ENCODE measurements at places on chromosomes 7 and 10.

DNA sequence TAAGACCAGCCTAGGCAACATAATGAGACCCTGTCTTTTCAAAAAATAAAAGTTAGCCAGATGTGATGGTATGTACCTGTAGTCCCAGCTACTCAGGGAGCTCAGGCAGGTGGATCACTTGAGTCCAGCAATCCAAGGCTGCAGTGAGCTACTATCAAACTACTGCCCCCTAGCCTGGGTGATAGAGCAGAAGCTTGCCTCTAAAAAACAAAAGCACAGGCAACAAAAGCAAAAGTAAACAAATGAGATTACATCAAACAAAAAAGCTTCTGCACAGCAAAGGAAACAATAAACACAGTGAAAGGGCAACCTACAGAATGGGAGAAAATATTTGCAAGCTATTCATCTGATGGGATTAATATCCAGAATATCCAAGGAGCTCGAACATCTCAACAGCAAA, 65.4 kb downstream of the FANK1 start:
- no peak for DNase-seq

DNA sequence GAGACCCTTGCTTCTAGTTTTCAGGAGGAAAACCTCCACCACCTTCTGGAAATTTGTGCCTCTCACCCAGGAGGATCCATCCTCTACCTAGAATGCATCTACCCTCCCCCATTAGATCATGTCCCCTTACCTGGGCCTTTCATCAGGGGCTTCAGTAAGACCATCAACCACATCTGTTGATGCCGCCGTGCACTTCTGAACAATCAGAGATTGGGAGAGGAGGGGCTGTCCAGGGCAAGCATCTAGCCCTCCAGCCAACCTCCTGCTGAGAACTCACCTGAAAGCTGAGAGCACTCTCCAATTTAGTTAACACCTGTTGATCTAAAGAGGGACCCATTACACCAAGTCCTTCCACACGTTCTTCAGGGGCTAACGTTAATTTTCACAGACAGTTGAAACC, 57.6 kb upstream of the PIK3CG start:
- no peak for DNase-seq

DNA sequence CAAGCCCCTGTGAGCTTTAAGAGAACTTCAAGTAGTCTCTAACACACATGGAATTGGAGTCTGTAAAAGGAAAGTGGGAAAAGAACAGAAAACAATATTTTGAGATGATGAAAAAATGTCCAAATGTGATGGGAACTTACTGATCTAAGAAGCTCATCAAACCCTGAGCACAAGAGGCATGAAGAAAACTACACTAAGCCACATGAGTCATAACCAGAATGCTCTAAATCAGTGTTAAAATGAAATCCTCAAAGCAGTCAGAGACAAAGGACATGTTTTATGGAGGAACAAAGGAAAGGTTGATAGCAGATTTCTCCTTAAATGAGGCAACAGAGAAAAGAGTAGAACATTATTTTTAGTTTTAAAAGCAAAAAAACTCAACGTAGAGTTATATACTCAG, 37.2 kb downstream of the ZNF33A start:
- no peak for DNase-seq

- no peak for DNase-seq
Observed at GRCh38 chr10:46552526-46553237, 3.8 kb downstream of the GPRIN2 start.

GRCh38 chr10:228366-228765, 93.1 kb downstream of the ZMYND11 start:
- DNase-seq: no peak
